GM03348 (cell line): ENCODE measurements at places on chromosomes 7 and 10.

DNA sequence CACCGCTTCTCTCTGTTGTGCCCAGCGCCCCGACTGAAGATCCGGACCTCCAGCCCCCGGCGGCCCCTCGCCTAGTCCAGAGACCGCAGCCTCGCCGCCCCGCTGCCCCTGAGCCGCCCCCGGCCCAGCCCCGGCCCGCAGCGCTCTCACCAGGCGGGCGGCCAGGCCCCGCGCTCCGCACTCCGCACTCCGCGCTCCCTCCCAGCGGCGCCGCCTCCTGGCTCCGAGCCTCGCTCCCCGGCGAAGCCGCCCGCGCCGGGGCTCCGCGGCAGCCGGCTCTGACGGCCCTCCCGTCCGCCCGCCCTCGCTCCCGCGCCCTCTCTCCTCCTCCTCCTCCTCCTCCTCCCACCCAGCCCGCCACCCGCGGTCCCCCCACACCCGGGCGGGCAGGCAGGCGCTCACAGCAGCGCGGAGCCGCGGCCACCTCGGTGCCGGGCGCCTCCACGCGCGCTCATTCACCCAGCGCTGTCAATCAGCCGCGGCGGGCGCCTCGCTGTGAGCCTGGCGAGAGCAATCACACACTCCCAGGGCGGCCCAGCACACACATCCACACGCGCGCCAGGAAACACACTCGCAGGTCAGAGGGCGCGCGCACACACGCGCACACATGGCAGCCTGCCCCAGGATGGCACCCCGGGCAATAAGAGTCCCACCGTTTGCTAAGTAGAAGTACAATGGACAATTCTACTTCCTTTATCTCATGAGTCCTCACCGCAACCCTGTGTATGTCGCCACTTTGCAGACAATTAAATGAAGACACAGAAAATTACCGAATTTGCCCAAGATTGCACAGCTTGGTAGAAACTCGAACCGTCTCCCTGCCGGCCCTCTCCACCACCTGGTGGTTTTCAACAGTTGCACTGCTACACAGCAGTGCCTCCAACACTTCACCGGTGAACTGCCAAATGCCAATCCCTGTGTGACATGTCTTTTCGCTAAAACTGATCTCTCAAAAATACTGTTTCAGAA is at the start of gene PRRT4:
Gene PRRT4 (minus strand): TSS at position 280 of the 969 bp plus-strand sequence.
- peak; percentile 81 for DNase-seq

GRCh38 chr10:100812978-100813377 is 67.6 kb downstream of the PAX2 start:
- no peak for DNase-seq

GRCh38 chr10:49138361-49138891 is 4.6 kb upstream of the FAM170B start:
- peak; percentile 74 for DNase-seq

GRCh38 chr7:135560631-135561030 is 2.9 kb downstream of the NUP205 start:
- no peak for DNase-seq

DNA sequence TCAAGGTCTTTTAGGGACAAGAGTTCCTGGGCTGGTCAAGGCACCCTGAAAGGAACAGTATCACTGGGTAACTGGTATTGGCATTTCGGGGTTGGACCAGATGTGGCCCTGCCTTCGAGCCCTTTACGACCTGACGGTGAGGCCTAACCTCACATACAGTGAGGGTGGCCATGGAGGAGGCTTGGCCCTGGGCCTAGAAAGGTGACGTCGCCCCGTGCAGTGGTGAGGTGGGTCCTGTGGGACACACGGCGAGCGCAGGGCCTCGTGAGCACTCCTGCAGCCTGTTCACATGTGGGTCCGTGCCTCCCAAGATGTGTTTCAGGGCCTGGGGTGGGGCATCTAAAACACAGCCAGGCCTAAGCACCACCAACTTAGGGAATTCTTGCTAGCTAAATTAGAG is 36.1 kb downstream of the CRHR2 start:
- no peak for DNase-seq

- no peak for DNase-seq
Measured at GRCh38 chr10:132783940-132784865, 1.7 kb downstream of the NKX6-2 start.

- DNase-seq: no peak
Measured at GRCh38 chr7:83864551-83864950, 215.6 kb upstream of the SEMA3E start.

- DNase-seq: no peak
Measured at GRCh38 chr10:13268841-13269240, 31.0 kb downstream of the PHYH start.

- no peak for DNase-seq
Measured at GRCh38 chr7:40315277-40315676, 180.5 kb downstream of the SUGCT start.

GRCh38 chr10:11886851-11887250 is 63.7 kb downstream of the PROSER2 start:
- DNase-seq: no peak

GRCh38 chr7:135109562-135109961 is 38.3 kb upstream of the TMEM140 start:
- DNase-seq: no peak

DNA sequence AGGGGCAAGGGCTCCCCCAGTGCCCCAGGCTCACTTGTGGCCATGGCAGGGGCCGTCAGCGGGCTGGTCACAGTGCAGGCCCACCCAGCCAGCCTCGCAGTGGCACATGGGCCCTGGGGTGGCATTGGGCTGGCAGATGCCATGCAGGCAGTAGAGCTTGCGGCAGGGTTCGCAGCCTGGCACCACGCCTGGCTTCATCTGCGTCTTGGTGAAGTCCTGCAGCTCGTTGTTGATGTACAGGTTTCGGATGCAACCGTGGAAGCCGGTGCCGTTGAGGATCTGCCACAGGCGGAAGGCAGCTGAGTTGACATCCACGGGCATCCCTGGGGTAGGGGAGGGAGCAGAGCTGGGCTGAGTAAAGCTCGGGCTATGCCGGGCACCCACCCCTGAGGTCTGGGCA is 170.6 kb downstream of the LCOR start:
- DNase-seq: no peak

DNA sequence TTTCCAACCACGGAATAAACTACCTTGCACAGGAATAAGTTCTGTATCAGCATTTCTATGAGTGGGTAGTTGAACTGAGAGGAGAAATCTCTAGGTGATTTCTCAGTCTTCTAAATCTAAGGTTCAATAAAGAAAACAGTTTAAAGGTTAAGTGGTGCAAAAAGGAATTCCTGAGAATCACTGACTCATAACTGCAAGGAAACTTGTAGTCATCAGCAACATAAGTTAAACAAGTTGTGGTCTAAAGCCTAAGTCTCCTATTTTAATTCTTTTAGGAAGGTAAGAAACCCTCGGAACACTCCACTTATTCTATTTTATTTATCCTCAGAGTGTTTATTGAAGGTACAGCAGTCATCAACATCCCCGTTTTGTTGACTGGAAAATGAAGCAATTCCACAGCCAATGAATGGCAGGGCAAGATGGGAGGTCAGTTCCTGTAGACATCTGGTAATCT is 92.4 kb upstream of the PIK3CG start:
- no peak for DNase-seq

DNA sequence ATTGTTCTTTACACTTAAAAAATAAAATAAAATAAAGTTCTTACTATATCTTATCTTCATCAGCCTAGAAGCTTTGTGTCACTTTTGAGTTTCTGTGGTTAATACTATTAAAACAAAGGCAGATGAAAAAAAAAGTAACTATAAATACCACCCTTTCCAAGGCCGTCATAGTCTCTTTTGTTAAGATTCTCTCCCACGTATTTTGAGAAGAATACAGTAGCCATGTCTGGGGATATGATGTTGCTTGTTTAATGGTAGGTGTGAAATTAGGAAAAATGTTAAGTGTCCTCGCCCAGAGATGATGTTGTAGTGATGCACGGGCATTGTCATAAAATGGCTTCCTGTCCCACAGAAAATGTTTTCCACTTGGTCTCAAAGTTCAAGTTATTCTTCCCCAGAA is 223.9 kb downstream of the NEBL start:
- DNase-seq: no peak

DNA sequence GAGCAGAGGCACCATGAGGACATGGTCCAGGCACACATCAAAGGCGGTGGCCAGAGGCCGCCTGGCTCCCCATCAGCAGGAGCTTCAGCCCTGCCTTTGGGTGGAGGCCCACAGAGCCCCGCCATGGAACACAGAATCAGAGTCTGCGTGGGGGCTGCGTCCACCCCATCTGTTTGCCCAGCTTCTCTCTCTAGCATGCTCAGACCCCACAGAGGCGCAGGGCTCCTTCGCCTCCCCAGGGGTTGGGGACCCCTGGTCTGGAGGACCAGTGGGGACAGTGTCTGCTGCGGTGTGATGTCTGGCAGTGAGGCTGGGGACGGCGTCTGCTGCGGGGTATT is 321.9 kb downstream of the PTPRN2 start:
- DNase-seq: no peak

- peak; percentile 5 for DNase-seq
Measured at GRCh38 chr10:66680886-66681285, 244.9 kb upstream of the LRRTM3 start.

GRCh38 chr10:126905776-126906703 is 812 bp downstream of the DOCK1 start:
- peak; percentile 81 for DNase-seq

DNA sequence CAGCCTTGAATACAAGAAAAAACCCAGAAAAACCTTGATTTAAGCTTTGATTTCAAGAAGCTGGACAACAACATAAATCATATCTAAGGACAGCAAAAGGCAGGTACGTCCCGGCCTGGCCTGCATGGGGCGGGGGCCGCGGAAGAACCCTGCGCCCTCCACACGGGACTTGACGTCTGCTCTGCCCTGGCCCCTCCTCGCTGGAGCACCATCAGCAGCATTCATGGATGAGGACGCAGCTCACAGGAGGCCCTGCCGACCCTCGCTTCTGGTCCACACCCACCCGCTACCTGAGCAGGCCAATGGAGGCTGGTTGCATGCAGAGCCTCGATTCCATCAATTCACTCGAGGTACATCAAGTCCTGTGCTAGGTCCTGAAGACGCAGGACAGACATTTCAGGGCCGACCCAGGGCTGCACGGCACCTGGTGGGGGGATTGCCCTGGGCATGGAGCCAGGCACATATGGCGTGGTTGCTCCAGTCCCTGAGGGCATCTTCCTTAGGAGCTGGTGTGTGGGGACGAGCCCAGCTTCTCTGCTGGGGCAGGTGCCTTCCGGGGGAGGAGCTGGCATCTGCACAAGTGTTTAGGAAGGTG is 63.1 kb upstream of the NKX6-2 start:
- no peak for DNase-seq

- DNase-seq: no peak
Measured at GRCh38 chr10:93954726-93955363, 38.9 kb upstream of the PLCE1 start.

- peak; percentile 72 for DNase-seq
Measured at GRCh38 chr10:29861811-29862505, 197.4 kb downstream of the JCAD start.

DNA sequence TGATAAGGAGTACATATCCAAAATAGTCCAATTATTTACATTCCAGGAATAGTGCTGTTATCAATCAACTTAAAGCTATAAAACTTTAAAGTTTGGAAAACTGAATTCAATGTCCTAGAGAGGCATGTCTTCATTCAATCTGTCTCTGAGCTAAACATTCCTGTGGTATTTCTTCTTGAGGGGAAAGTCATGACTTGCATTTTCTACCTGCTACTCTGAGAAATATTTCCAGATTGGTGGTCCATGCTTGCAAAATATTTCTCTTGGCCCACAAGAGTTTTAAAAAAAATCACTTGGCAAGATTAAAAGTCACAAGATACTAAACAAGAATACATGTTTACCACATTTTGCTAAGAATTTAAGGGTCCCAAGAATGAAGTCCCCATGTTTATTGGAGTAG is 63.6 kb upstream of the HGF start:
- peak; percentile 36 for DNase-seq

DNA sequence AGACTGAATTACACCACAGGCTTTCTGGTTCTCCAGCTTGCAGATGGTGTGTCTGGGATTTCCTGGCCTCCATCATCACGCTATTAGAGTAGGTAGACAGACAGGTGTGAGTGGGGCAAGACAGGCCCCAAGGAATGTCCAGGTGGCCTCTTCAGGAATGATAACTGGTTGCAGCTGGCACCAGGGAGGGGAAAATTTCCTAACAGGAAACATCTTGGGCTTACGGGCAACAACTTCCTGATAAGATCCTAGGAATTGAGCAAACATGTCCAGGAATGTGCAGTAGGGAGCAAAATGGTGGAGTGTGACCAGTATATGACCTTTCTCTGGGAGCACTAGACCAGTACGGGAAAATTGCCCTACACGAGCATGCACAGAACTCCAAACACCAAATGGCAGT is 11.3 kb downstream of the XRCC2 start:
- no peak for DNase-seq

DNA sequence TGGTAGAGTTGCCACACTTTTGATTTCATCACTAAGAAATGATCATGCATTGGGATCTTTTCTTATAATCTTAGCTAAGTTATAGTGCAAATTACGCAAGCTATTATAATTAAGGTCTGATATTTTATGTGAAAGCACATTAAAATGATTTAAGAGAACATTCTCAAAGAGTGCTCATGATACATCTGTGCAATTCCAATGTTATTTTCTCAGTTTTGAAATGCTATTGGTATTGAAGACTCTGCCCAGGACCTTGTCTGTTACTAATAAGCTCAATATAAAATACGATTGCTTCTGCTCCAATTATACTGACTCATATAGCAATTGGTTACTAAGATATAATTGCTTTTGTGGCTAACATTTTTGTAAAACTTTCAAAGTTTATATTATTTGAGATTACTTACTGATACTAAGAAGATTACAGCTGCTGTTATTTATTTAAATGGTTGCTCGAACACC is 180.9 kb downstream of the ADAM12 start:
- peak; percentile 63 for DNase-seq

DNA sequence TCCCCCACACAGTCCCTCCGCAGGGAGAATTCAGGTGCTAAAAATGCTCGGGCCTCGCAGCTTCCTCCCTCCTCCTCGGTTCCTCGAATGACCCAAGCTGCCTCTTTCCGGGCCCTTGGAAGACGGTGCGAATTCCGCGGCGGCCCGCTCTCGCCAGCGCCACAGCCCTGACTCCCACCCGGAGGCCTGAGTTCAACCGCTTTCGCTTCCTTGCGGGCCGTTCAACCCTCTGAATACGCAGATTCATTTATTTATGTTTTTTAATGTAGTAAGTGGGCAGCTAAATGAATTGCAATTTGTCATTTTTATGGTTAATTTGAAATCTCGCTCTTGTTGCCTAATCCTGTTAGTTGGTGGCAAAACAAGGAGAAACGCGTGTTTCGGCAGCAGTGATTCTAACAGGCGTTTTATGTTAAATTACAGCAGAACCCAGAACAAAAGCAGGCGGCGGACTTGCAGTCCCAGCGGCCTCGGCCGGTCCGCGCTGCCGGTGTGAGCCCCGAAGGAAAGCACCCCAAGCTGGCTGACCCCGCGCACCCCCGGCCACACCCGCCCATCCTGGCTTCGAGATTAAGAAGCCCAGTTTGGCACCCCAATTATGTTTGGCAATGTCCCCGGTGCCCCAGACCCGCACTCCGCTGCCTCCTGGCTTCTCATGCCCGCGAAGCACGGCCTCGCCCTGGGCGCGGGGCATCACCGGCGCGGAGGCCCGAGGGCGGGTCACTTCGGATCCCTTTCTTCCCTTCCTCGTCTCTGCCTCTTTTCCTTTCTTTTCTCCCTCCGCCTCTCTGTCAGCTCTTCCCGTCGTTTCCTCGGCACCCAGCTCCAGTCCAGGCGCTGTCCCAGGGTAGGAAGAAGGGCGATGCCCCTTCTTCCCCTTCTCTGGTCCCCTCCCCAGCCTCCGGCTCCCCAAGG is 75.9 kb downstream of the INSIG1 start:
- peak; percentile 34 for DNase-seq

GRCh38 chr10:34854147-34854601 is 39.1 kb upstream of the PARD3 start:
- peak; percentile 38 for DNase-seq

- DNase-seq: no peak
Measured at GRCh38 chr10:128860574-128860973, 606.5 kb upstream of the MGMT start.
